ENCODE measurements at places on chromosomes 2 and 18. TPM values are rescaled to one million over a fixed set of nuclear protein-coding genes. Genes with fewer than 3 reads are reported as not detected.

FBXO15 gene
- total RNA-seq = 0.90 TPM

GRCh38 chr2:205734436-205735037 lies 52.2 kb downstream of the NRP2 start:
- peak; percentile 90 for DNase-seq

GRCh38 chr18:36811955-36812354 lies 16.8 kb downstream of the TPGS2 start:
- no peak for DNase-seq

DNA sequence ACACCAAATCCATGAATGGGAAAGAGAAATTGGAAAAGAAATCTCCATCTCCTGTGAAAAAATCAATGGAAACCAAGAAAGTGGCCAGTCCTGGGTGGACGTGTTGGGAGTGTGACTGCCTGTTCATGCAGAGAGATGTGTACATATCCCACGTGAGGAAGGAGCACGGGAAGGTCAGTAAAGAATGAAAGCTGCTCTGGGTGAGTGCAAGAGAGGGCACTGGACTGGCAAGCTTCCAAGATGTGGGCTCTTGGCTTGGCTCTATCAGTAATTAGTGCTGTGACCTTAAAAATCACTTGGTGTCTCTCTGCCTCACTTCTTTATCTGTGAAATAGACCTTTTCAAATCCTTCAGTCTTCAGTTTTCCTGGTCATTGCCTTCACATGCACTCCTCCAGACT lies 89.0 kb downstream of the ZNF532 start:
- no peak for DNase-seq

- no peak for DNase-seq
Observed at GRCh38 chr2:119179202-119179601, 20.7 kb upstream of the C1QL2 start.

- no peak for DNase-seq
Observed at GRCh38 chr2:55045780-55046179, 4.5 kb downstream of the RTN4 start.

IL1B gene
- 3.6 TPM for total RNA-seq

GRCh38 chr18:32346671-32347070 lies 124.0 kb downstream of the GAREM1 start:
- peak; percentile 27 for DNase-seq

- DNase-seq = no peak
Observed at GRCh38 chr2:45979065-45979464, 318.1 kb upstream of the EPAS1 start.

- DNase-seq = no peak
Observed at GRCh38 chr2:166862468-166863132, 25.7 kb upstream of the XIRP2 start.

GRCh38 chr2:230552181-230552580 lies 136.2 kb downstream of the SP100 start:
- no peak for DNase-seq

GRCh38 chr18:11259469-11260150 lies 110.2 kb upstream of the PIEZO2 start:
- no peak for DNase-seq

GRCh38 chr18:25518716-25519053 lies 166.7 kb upstream of the ZNF521 start:
- DNase-seq = no peak

GRCh38 chr2:193409951-193410350 lies 1215.2 kb upstream of the TMEFF2 start:
- DNase-seq = no peak
